Activated CD4-positive, CD25-positive, alpha-beta regulatory T cell treated with anti-CD3 and anti-CD28 coated beads, Interleukin-2, amount 50 U/mL, for 16 hours (primary cell): ENCODE measurements at places on chromosomes 3 and 15.

DNA sequence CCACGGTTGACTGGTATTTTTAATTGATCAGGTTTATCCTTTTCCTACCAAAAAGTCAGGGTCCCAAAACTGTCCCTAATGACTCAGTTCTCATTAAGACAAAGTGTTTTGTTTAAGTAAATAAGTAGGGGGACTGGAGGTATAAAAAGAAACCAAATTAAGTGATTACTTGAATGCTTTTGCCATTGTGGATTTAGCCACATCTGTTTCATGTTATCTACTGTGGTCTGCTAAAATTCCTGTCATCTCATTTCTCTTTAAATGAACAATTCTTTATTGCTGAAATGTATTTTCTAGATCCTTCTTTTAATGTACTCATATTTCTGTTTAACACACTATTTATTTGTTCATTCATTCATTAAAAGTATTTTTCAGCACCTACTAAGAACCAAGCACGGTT, 625.9 kb upstream of the ADAMTS9 start:
- DNase-seq, result no peak

GRCh38 chr3:162984746-162985145, 1488.1 kb downstream of the OTOL1 start:
- DNase-seq, result no peak

GRCh38 chr15:41341519-41341918, 8.8 kb downstream of the NUSAP1 start:
- DNase-seq, result no peak

DNA sequence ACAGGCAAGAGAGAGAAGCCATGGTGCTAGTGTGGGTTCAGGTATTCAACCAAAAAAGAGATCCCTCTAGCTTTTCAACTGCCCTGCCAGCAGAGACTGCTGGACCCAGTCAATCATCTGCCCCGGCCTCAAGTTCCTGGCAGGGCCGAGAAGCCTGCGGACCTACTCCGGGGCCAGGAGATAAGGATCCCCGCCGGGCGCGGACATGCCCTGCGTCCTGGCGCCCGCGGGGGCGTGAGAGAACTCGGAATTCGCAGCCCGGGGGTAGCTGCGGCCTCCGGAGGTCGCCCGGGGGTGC, 821 bp upstream of the MAGI1 start:
- no peak for DNase-seq

GRCh38 chr3:67719333-67719732, 64.9 kb upstream of the SUCLG2 start:
- DNase-seq, result no peak

DNA sequence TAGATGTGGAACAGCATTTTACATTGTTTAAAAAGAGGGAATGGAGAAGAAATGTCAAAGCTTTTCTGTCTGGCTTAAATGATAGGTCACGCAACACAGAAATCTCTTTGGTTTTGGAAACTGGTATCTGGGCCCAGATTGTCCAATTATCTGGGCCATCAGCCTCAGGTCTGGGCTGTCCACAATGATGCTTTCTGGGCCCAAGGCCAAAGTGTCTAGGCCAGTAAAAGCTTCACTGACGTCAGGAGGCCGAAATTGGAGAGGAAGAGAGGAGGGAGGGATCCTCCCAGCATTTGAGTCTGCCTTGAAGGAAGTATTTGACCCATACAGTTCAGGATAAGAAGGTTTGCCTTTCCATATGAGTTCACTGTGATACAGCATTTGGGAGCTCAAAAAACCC, 60.7 kb upstream of the ALDH1A3 start:
- no peak for DNase-seq

DNA sequence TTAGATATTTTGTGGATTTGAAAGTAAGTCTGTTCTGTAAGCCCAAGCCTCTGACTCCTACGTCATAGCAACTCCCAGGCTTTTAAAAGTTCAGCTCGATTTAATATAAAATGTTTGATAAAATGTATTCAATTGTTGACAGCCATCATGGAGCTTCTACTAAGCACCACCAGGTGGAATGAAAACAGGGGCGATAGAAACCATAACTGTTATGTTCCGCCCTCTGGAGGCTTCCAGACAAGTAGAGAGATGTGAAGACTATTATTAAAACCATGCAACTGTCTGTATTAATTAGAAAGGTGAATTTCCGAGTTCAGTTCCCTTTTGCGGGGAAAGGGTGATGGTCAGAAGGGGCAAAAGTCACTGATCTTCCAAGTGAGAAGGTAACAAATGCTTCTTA, 292.2 kb downstream of the NR2F2 start:
- DNase-seq, result no peak

DNA sequence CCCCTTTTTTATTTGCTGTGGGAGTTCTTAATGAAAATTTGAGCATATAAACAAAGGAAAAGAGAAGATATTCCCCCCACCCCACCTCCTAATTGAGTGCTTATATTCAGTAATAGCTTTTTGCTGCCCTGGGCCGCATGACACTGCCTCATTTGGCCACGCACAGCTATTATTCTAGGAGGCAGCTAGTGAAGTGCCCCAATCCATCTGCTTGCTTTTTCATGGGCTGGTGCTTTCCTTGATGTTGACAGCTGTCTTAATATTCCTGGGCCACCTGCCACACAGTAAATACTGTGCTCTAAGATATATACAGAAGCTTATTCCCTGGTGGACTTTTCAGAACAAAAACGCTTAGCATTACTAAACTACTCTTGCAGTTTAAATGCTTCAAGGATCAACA, 3.8 kb upstream of the CRYBG3 start:
- no peak for DNase-seq

DNA sequence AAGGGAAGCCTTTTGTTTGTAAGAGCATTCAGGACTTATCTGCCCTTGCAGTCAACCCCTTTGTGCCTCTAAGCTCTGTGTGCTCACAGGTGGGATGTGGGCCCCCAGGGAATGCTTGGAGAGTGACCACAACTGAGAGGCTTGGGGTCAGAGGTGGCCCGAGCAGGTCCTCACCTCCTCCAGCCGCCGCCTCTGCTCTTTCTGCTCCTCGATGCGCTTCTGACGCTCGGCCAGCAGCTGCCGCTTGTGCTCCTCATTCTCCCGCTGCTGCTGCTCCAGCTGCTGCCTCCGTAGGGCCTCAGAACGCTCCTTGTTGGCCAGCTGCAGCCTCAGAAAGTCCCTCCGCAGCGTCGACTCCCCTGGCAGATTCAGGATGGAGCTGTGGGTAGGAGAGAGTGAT, 130.8 kb upstream of the SLC2A2 start:
- no peak for DNase-seq

DNA sequence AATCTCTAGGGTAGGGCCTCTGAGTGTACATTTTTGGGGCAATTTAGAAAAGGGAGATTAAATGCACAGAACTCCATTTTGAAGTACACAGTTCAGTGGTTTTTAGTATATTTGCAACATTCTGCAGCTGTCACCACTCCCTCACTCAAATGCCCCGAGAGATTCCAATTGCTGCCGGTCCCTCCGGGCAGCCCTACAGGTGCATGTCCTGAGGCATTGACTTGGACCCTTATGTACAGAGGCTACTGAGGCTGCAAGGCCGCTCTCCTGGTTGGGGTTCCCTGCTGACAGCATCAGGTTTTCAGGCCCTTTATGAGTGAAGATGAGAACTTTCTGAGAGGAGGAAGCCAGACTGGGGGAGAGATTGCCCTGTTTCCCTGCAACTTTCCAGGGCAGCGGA, 39.6 kb downstream of the SMAD6 start:
- no peak for DNase-seq

- no peak for DNase-seq
Measured at GRCh38 chr3:151992326-151993041, 119.0 kb downstream of the SUCNR1 start.

GRCh38 chr3:51706788-51707731, at the start of gene GRM2:
Gene GRM2, plus strand, starts transcription at chr3:51707068. Its CDS starts 1,916 bp downstream, at chr3:51708984.
- DNase-seq, result no peak

DNA sequence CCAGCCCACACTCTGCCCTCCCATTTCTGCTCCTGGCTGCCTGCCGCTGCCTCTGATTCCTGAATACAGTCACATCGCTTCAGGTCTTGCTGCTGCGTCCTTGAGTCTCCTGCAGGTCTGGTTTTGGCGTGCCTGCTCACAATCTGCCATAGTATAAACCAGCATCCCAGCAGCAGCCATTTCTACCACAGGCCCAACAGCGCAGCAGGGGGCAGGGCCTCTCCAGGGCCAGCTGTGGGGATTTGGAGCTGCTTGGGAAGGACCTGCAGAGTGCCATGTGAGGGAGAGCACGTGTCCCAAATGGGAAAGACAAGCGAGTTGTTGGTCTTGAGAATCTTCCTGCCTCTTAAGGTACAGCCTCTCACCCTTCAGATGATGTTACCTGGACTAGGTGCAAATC, 398.3 kb upstream of the PPP2R3A start:
- no peak for DNase-seq

- no peak for DNase-seq
Measured at GRCh38 chr3:150898046-150898754, 7.0 kb downstream of the MINDY4B start.

DNA sequence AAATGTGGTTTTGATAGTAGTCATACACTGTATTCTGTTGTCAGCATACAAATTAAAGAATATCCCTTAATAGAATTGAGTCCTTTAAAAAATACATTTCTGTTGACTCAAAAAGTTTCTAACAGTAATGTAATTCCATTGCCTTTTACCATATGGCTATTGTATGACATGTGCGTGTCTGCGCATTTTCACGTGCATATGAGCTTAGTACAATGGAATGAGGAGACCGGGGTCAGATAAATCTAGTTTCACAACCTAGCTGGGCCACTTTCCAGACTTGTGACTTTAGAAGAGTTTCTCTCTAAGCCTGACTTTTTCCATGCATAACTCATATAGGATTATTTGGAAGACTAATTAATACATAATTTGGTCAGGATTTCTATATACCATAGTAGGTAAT, 38.7 kb downstream of the ZBTB38 start:
- no peak for DNase-seq

- DNase-seq, result no peak
Measured at GRCh38 chr15:46088486-46089445, 453.9 kb downstream of the SQOR start.

GRCh38 chr3:123789160-123789559, 95.0 kb downstream of the MYLK start:
- DNase-seq, result no peak
